ENCODE measurements at places on chromosomes 4 and X.

DNA sequence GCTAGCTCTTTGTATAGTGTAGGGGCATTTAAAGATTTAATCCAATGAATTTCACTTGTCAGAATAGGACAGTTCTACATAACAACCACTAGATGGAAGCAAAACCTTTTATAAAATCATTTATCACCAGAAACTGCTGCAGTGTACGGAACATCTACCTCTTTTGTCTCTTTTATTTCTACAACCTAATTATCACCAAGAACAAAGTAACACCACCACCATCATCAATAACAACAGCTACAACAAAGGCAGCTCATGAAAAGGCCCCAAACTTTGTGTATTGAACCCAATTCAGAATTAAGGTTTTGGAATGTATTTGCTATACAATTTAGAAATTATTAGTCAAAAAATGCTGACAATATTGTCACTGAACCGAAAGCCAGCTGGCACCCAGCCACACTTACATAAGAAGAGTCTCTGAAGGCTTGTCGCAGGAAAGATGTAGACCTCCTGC is 260.9 kb upstream of the RPS6KA3 start:
- no peak for DNase-seq

GRCh38 chrX:129511689-129512088 is 11.6 kb downstream of the SMARCA1 start:
- no peak for DNase-seq

- DNase-seq = no peak
These were observed 494.6 kb upstream of the ATOH1 start for GRCh38 chr4:93334003-93334402.

DNA sequence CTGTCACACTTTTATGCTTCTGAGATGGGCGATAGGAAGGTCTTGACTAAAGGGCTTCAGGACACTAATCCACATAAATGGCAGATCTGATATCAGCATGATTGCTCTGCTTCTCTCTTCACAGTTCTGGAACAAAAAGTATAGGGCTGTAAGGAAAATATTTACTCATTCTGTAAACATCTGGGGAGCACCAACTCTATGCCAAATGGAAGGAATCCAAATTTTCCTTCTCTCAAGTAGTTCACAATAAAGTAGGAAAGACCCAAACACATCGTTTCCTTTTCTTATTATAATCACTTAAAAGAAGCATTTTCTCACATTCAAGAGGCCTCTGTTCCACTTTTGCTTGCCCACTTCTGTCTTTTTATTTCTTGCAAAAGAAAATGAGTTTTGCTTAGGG is 45.9 kb upstream of the F9 start:
- DNase-seq = no peak

- DNase-seq = no peak
These were observed 153.2 kb downstream of the KLF8 start for GRCh38 chrX:56385336-56385735.

DNA sequence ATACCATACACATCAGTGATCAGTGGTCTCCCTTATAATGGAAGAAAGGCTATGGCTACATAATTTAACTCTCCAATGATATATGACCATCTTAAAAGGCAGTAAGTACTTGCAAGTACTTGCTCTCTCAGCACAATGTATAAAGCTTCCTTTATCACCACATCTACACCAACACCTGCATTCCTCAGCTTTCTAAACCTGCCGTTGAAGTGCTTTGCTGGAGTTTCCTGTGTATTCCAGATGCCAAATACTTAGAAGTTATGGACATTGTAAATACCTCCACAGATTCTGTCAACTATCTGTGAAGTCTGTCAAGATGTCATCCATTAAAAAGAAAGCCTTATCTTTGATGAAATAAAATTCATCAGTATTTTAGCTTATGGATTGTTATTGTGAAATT is 335.0 kb upstream of the GALNTL6 start:
- DNase-seq = no peak

DNA sequence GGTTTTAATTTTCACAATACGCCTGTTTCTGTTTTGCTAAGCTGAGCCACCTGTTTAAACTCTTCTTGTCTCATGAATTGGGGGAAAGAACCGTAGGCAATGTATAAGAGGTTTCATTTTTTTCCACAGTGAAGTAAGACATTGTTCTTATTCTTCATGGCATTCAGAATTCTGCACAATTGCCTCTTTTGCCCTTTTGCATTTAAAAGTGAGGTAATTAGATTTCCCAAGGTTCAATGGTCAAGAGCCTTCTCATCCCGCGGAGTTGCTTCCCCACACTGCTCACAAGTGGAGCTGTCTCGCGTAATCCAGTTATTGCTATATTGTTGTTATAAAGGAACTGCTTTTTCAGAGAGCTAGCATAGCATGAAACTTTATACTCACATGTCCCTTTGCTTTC is 90.9 kb upstream of the SPRY1 start:
- DNase-seq = no peak

GRCh38 chrX:69303231-69303630 is 138.0 kb upstream of the PJA1 start:
- no peak for DNase-seq

DNA sequence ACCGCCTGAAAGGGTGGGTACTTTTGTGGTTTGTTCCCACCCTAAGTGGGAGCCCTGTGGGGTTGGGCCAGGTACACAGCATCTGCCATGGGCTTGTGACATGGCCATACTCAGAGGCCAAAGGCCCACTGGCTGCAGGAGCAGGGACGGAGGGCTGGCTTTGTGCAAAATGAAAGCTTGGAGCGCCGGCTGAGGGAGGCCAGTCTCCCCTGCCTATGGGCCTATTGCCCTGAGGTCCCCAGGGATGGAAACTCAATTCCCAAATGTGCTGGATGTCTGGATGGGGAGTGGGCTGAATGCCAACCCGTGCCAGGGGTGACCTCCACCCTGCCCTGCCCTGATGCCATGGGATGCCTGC is 10.8 kb downstream of the ADRA2C start:
- no peak for DNase-seq

DNA sequence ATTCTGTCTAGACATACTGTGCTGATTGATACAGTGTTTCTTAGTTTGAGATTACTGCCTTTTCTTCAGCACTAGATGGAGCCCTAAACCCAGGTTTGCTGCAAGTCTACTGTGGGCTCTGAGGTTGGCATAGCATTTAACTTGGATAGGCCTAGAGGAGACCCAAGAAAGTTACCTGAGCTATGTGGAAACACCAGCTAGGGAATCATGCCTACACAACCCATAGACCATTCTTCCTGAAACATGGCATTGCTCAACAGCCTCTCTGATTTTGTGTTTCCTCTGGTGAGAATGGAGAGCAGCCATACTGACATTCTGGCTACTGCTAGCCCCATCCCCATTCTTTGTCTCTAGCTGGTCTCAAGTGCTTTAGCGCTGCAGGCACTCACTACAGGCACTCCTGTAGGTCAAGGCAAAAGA is 287.7 kb upstream of the PCDH18 start:
- no peak for DNase-seq

DNA sequence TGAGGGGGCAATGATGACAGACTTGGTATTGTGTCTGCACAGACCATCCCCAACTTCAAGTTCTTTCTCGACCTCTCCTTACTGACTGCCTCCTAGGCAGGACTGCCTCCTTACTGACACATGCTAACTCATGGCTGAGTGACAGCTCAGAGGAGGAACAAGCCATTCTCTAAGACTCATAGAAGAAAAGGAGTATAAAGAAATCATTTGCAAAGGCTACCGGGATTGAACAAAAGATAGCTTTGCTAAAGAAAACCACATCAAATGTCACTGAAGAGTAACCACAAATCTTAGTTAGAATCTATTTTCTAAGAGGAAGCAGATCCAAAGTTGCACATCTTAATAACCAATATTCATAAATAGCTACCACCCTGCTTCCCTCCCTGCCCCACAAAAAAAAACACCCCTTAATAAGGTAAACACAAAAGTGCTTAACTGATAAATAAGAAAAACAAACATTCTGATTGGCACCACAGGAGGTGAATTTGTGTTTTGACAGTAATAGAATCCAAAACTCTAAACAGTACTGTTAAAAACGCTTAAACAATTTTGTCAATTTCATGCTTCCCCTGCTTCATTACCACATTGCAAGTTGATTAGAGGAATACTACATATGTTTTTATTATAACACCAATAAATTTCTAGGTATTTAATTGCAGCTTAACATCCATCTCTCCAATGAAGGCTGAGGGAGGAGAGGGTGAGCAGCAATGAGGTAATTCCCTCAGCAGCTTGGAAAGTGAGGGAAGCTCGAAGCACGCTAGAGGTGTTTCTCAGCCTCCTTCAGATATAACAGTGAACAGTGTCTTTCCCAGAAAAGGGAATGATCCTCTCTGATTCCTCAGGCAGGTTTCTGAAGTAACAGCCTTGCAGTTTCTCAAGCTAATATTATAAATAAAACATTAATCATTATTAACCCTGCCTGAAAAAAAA is 160.0 kb downstream of the HNRNPD start:
- DNase-seq = no peak

- no peak for DNase-seq
These were observed 132.6 kb upstream of the ANK2 start for GRCh38 chr4:112916868-112917267.

GRCh38 chr4:35105486-35105885 is 1138.8 kb downstream of the ARAP2 start:
- no peak for DNase-seq

- no peak for DNase-seq
These were observed 126.9 kb upstream of the DCLK2 start for GRCh38 chr4:149951152-149951900.

DNA sequence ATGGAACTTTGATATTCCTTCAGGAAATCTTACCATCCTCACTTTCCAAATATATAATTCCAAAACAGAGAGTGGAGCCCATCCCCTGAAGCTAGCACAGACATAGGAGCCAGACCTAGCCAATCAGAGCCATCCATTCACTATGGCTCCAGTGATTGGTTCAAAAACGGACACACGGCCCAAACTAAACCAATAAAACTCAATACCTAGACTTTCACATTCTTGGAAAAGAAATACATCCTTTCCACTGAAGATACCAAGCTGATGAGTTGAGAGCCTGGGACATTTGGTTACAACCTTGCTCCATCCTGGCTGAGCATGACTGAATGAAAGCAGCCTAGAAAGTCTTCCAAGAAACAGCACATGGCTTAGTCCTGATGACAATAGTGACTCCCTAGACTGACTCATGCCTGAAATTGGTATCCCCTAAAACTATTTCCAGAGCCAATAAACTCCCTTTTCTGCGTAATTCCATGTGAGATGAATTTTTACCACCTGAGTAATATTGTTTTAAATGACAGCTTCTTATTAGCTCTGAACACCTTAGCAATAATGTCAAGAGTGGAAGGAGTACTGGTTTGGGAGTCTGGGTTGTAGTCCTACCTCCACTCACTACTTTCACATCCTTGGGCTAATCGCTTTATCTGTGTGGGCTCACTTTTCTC is 189.6 kb upstream of the LNX1 start:
- DNase-seq = no peak

DNA sequence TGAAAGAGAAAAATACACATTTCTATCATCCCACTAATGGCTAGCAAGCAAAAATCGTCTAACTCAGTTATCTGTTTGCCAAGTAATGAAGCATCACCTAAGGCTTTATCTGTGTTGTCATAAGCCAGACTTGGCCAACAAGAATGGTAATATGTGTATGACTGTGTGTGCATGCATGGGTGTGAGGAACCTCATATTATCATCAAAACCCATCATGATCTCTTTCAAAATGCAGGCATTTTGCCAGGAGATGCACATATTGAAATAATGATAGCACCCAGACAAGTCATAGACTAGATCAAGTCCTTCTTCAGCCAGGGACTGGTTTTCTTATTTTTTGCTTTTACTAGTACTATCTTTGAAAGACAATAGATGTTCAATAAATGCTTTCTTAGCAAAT is 172.5 kb upstream of the FMR1 start:
- DNase-seq = no peak

GRCh38 chr4:41506130-41506529 is 31.8 kb upstream of the LIMCH1 start:
- no peak for DNase-seq

DNA sequence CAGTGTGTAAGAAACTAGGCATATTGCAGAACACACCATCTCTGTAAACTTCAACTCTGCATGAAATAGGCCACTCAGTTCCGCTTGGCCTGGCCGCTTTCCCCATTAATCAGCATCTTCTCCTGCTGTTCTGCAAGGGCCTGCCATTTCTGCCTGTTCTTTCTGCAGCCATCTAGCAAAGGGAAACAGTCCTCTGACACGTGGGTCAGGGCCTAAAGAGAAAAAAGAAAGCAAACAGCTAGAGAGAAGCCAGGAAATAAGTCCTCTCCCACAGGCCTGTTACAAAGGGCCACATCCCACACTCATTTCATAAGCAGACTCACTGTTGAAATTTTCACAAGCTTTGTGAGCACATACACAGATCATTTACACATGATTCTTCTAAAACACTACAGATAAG is 130.1 kb downstream of the PDE5A start:
- peak; percentile 17 for DNase-seq

- DNase-seq = no peak
These were observed 1110.4 kb upstream of the ADGRL3 start for GRCh38 chr4:60089546-60090273.

DNA sequence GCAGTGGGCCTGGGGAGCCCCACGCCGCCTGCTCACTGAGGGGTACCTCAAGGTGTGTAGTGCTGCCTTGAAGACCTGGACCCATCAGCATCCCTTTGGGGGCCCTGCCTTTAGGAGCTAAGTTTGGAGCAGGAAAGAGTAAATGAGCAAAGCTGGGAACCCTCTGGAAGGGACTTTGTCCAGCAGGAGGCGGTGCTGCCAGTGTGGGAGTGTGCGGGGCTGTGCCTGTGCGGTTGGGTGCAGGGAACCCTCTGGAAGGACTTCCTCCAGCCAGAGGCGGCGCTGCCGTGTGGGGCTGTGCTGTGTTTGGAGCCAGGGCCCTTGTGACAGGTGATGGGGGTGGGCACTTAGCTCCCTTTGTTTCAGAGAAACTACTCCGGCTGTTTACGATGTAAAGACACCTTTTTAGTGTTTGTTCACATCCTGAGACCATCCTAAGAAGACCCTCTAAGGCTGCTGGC is 25.8 kb downstream of the RGS12 start:
- DNase-seq = no peak
